ENCODE measurements at places on chromosomes 7 and 10.

DNA sequence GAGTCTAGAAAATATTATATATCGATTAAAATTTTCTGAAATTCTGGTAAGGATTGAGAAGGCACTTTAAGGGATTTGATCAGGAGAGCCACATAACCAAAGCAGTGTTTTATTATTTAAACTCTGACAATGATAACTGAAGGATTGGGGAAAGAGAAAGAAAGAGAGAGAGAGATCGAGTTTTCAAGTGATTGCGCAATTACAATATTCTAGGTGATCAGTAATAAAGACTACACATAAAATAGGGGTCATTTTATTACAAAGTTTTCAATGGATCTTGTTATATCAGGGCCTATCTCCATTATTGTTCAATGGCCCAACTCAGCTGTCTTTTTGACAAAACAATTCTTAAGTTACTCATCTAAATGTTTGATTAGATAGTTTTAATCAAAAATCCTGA is 541.5 kb upstream of the ZWINT start:
- DNase-seq, result no peak

GRCh38 chr7:37971491-37971890 is 51.1 kb downstream of the EPDR1 start:
- DNase-seq, result no peak

GRCh38 chr10:20991526-20991925 is 94.4 kb upstream of the NEBL start:
- DNase-seq, result no peak

GRCh38 chr10:118534136-118534535 is 61.3 kb downstream of the PRLHR start:
- no peak for DNase-seq

DNA sequence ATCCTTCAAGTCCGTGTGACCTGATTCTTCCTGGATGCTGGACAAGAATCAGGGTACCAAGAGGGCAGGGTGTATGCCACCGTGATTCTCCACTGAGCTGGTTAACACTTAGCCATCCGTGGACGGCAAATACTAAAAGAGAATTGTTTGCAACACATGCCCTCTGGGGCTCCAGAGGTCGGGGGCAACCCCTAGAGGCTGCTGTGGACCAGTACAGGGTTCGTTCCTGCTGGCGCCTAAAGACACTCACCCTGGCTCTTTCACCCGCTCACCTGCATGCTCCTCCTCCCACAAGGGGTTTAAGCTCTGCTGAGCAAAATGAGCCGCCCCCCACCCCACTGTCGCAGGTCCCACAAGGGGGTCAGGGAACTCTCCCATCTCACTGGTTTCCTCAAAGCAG is 148.7 kb upstream of the ITGB1 start:
- DNase-seq, result no peak

GRCh38 chr7:131540491-131541162 is 15.8 kb downstream of the PODXL start:
- no peak for DNase-seq

DNA sequence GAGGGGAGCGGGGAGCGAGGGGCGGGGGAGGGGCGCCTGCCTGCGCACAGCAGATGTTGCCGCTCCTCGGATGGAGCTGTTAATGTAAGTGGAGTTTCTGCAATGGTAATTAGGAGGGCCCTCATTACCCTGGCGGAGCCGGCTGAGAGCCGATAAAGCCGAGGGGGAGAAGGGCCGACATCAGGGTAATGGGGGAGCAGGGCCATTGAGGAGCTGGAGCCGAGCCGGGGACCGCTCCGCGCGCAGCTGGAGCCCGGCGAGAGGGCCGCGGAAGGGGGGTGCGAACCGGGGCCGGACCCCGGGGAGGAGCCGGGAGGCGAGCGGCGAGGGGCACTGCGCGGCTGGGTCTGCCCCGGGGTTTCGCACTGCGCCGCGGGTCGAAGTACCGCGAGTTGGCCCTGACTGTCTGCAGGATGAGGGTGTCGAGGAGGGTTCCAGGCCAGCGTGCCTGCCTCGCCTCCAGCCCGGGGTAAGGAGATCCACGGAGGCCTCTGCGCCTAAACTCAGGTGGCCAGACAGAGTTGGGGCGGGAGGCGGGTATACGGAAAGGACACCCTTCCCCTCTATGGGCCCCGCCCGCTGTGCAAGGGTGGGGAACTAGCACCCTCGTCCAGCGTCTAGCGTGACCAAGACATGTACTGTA is 55.0 kb upstream of the LBX1 start:
- DNase-seq, result no peak

DNA sequence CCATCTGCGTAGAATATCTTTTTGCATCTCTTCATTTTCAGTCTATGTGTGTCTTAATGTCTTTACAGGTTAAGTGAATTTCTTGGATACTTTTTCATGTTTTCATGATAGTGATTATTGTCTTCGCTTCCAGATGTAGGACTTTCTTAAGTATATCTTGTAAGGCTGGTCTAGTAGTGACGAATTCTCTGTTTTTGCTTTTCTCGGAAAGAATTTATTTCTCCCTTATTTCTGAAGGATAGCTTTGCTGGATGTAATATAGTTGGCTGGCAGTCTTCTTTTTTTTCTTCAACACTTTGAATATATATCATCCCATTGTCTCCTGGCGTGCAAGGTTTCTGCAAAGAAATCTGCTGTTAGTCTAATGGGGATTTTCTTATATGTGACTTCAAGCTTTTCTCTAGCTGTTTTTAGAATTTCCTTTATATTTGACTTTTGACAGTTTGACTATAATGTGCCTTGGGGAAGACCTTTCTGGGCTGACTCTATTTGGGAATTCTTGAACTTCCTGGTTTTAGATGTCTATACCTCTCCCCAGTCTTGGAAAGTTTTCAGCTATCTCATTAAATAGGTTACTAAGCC is 14.3 kb downstream of the GTPBP4 start:
- no peak for DNase-seq

GRCh38 chr7:150567871-150568301 is 696 bp downstream of the GIMAP4 start:
- DNase-seq, result no peak

- no peak for DNase-seq
Observed at GRCh38 chr10:11824825-11825224, 1.7 kb downstream of the PROSER2 start.
